ENCODE measurements at places on chromosomes 6 and 20.

DNA sequence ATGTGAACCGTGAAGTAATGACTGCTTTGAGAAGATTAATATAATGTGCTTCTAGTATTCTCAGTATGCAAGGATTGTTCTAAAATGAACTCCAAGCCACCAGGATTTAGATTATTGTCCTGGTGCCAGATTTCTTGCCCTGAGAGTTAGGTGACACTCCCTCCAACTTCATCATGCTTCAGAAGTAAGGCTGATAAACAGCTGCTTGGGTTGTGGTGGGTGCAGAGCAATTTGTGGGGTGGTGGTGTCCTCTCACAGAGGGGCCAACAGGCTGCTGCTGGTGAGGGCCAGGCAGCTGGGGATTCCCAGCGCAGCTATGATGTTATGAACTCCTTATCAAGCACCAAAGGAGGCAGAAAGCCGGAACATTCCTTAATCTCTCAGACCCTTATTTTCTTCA is 114.6 kb downstream of the MCHR2 start:
- no peak for DNase-seq

DNA sequence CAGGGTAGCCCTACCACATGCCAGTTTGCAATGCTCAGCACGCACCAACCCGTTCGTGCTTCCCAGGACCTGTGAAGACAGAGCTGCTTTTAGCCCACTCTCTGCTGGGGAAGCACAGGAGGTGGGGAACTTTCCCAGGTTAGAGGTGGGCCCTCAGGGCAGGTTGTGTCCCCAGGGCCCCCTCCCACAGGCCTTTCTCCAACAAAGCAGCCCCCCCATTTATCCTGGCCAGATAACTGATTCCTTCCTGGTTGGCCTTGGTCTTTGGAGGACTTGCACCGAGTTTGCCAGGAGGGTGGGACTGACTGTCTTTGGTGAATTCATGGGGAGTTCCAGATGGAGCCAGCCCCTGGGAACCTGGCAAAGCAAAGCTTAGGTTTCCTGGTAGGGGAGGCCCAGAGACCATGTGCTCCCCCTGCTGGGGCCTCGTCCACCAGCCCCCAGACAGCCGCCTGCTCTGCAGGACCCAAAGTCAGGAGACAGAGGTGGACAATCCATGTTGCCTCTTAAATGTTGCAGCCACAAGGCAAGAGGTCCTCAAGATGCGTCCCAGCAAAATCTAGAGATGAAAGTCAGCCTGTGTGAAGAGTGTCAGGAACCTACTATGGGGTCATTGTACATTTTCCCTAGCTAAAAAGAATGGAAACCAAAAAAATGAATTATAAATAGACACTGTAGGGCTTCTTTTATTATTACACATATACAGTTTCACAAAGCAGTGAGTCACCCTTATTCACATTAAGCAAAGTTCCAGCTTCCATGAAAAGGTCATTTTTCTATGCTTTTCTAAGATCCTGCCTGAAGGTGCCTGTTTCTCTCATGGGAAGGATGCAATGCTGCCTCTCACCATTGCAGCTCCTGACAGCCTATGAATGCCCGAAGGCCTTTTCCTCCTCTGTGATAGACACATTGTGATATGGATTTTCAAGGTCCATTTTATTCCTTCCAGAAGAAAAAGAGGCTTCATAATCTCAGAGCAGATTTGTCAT is 497.8 kb downstream of the PREX1 start:
- peak; percentile 78 for DNase-seq

DNA sequence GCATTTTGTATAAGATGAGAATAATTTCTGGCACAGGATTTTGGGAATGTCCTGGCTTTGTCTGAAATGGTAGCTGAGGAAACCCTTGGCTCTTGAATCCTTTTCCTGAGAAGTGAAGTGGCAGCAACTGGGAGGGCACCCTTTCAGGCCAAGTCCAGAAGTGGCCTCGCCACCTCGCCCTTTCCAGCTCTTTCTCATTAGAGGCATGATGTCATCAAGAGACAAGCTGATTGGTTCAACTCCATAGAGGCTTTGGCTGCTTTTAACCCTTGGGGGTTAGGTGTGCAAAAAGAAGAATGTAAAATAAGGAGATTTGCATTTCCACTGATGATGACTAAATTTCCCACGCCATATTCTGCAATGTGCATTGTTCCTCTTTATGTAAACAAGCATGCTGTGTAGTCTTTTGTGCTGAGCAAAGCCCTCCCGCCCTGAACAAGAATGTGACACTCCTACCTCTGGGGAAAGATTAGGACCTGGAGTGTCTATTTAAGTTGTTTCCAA is 116.5 kb downstream of the TCP11 start:
- peak; percentile 74 for DNase-seq

DNA sequence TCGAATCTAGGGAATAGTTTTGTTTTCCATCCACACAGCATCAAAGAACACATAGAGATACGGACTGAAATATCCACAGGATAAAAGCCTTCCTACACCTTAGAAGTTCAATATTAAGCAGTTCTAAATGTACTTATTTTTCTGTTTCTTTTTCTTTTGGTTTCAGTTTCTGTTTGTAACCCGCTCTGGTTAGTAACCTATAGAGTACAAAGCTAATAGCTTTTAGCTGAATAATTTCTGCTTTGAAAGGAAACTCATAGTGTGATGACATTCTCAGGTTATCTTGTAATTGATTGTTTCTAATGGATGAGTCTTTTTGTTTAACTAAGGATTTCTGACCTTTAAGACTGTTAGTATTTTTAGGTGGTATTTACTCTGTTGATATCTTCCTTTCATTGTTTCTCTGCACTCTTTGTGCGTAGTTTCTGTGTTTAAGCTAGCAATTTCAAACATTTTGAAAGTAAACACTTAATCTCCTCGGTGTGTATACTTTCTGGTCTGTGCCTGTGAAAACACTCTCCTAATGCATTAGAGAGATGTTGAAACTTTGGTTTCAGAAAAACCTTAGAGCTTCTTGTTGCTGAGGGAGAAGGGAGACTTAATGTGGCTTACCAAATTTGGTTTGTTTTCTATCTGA is 385.5 kb downstream of the HDGFL1 start:
- DNase-seq: no peak

- no peak for DNase-seq
Measured at GRCh38 chr6:70651326-70651905, 16.3 kb upstream of the SMAP1 start.

DNA sequence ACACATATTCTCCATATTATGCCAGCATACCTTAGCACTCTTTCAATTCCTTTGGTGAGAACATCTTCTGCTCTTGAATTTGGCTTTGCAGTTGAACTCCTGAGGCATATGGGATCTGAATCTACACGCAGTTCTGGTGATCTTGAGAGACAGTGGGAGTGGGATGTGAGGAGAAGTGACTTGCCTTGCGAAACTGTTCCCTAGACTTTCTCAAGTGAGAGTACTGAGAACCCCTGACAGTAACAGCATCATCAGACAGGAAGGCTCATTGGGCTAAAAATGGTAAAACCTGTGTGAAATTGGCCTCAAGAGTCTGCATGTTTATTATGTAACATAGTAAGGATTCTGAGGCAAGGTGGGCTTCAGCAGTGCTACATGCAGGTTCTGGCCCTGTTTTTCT is 49.1 kb upstream of the CEP85L start:
- DNase-seq: no peak
